ENCODE measurements at places on chromosomes 12 and 14. TPM values are rescaled to one million over a fixed set of nuclear protein-coding genes. Genes with fewer than 3 reads are reported as not detected.

The PMCH gene
- total RNA-seq: not detected

The TAS2R13 gene
- total RNA-seq: 0.51 TPM

The GUCY2C gene
- 0.15 TPM for total RNA-seq

The TPPP2 gene
- total RNA-seq: not detected

The GPR84 gene
- 0.21 TPM for total RNA-seq

The KRT2 gene
- not detected for total RNA-seq

The ACOT4 gene
- total RNA-seq: 0.61 TPM

The CPNE6 gene
- total RNA-seq: 0.76 TPM

The KHNYN gene
- 62.1 TPM for total RNA-seq

The USP44 gene
- total RNA-seq: 2.6 TPM

The EPS8 gene
- total RNA-seq: 93.7 TPM

The PNMA1 gene
- total RNA-seq: 21.2 TPM

The ZFYVE21 gene
- total RNA-seq: 95.9 TPM

The CD163L1 gene
- total RNA-seq: not detected

The NGB gene
- not detected for total RNA-seq

The TSPAN9 gene
- 106 TPM for total RNA-seq

The TTC6 gene
- not detected for total RNA-seq

The DLGAP5 gene
- total RNA-seq: not detected

The KCNC2 gene
- total RNA-seq: not detected

The ACOT2 gene
- total RNA-seq: 48.8 TPM

The NOVA1 gene
- total RNA-seq: 43.1 TPM

The SCAF11 gene
- 207 TPM for total RNA-seq

The DEGS2 gene
- total RNA-seq: 0.88 TPM

The IL26 gene
- total RNA-seq: not detected

The TCL1B gene
- total RNA-seq: not detected

The POU6F1 gene
- 8.4 TPM for total RNA-seq

The B3GNT4 gene
- total RNA-seq: not detected

The OR4E2 gene
- total RNA-seq: not detected

The NEUROD4 gene
- total RNA-seq: not detected

The RPS6KL1 gene
- not detected for total RNA-seq

The ITGB7 gene
- total RNA-seq: not detected

The ACVRL1 gene
- 52.1 TPM for total RNA-seq

The HRK gene
- not detected for total RNA-seq

The SLC25A21 gene
- not detected for total RNA-seq

The NELL2 gene
- 0.29 TPM for total RNA-seq

The GLIPR1L1 gene
- total RNA-seq: not detected

The GYS2 gene
- total RNA-seq: not detected

The PLXNC1 gene
- 23.8 TPM for total RNA-seq

The GPHB5 gene
- total RNA-seq: not detected

The CFAP54 gene
- 5.2 TPM for total RNA-seq

The DACT1 gene
- 1.5 TPM for total RNA-seq

The C12orf57 gene
- 2,207 TPM for total RNA-seq

The HNRNPA1 gene
- total RNA-seq: 504 TPM

The RGS6 gene
- not detected for total RNA-seq

The EIF2B1 gene
- 49.8 TPM for total RNA-seq

The FAM181A gene
- not detected for total RNA-seq

The BCL11B gene
- total RNA-seq: not detected

The ADAMTS20 gene
- not detected for total RNA-seq

The CMKLR1 gene
- 9.7 TPM for total RNA-seq
